Fibroblast of skin of left biceps (primary cell): ENCODE measurements at places on chromosomes 5 and 9.

DNA sequence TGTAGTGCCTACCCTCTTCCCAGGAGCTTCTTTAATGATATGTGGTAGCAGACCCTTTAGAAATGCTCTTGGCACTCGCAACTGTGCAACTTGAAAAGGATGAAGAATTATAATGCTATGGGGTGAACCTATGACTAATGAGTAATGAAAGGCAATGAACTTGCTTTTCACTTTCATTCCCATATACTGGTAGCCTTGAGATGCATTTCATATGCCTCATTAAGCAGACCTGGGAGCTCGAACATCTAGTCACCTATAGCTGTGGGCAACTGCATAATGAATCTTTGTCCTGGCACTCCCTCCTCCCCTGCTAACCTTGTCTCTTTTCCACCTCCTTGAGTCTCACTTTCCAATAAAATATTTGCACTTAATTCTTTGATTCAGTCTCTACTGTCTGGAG, 605.9 kb upstream of the DAB2 start:
- no peak for DNase-seq

DNA sequence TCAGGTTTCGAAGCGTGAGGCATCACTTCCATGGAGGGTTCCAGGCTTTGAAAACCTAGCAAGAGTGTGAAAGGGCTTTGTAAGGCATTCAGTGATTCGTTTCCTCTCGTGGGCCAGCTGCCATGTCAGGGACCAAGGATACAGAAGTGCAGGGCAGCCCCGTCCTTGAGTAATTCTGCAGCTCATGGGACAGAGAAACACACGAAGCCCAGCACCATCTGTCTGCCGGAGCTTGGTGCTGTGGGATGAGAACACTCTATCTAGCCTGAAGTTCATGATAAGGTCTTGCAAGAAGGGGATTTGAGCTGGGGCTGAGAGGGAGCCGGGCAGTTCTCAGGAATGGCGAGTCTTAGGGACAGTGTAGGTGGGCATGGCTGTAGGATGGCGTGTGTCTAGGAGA, 55.8 kb downstream of the ANKRD33B start:
- no peak for DNase-seq

GRCh38 chr9:36603006-36603405, 30.3 kb downstream of the MELK start:
- DNase-seq = no peak

DNA sequence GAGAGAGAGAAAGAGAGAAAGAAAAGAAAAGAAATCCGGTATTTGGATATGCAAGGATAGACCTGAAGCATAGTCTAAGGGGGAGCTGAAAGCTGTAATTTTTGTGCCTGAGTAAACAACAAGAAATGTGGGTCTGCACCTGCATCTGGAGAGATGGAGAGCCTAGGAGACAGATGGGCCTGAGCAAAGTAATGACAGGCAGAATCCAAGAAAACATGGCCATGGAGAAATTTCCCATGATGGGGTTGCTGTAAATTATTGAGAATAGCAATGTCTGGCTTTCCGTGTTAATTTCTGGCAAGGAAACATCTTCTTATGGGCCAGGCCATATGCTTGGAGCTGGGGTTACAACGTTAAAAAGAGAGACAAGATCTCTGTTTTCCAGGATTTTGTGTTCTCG, 40.2 kb downstream of the YIPF5 start:
- no peak for DNase-seq
